Stimulated activated CD4-positive, alpha-beta T cell treated with anti-CD3 and anti-CD28 coated beads, Interleukin-4, amount 100 ng/mL, for 1 hour (primary cell): ENCODE measurements at places on chromosomes 12 and 14.

DNA sequence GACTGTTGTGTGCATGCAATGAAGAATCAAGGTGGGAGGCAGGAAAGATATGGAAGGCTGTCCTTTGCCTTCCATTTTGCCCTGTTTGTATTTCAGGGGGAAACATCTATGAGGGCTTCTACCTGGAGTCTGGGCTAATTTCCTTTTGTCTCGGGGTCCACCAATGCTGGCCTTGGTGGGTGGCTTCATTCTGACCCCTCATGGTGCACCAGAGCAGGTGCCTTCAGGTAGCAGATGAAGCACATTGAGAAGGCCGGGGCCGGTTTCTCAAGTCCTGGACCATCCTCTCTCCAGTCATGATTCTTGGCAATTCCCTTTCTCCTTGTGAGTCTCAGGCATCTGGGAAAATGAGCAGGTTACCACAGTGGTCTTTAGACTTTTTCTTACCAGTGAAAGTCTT is 47.2 kb downstream of the RPH3A start:
- DNase-seq = no peak

- DNase-seq = no peak
Measured at GRCh38 chr14:103861413-103862392, 14.3 kb upstream of the PPP1R13B start.

GRCh38 chr14:33435911-33436689 is 497.4 kb downstream of the NPAS3 start:
- no peak for DNase-seq

- no peak for DNase-seq
Measured at GRCh38 chr14:22510527-22511110, 78.4 kb downstream of the DAD1 start.

DNA sequence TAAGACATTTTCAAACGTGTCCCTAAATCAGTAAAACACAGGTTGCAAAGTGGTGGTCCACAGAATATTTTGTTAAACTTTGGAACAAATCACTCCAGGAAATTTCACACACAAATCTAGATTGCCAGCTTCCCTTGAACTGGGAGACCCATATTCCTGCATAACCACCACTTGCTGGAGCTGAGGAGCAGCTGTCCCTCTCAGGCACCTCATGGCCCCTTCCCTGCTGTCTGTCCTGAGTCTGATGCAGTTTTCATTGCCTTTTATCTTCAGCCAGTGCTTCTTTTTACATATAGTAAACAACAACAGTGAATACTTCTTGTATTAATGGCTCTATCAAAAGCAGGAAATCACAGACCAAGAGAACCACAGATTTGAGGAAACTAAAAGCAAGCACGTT is 289.3 kb downstream of the MED13L start:
- DNase-seq = no peak

DNA sequence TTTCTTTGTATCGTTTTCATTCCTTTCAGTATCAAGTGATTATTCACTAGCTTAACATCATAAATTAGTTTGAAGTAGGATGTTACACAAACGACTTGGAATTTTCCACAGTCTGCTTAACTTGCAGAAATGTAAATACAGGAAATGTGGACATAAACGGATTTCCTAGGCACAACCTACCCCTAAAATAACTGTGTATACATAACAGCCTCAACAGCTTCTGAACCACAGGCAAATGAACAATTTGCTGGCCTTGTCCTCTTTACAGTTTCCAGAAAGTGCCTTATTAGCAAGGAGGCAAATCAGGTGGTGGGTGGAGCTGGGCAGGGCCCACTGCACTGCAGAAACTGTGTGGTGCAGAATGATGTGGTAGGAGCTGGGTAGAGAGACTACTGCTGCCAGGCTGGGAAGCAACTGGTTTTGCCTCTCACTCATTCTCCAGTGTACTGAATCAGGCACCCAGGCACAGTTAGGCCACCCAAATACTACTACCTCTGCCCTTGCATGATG is 14.1 kb downstream of the DRAM1 start:
- no peak for DNase-seq

DNA sequence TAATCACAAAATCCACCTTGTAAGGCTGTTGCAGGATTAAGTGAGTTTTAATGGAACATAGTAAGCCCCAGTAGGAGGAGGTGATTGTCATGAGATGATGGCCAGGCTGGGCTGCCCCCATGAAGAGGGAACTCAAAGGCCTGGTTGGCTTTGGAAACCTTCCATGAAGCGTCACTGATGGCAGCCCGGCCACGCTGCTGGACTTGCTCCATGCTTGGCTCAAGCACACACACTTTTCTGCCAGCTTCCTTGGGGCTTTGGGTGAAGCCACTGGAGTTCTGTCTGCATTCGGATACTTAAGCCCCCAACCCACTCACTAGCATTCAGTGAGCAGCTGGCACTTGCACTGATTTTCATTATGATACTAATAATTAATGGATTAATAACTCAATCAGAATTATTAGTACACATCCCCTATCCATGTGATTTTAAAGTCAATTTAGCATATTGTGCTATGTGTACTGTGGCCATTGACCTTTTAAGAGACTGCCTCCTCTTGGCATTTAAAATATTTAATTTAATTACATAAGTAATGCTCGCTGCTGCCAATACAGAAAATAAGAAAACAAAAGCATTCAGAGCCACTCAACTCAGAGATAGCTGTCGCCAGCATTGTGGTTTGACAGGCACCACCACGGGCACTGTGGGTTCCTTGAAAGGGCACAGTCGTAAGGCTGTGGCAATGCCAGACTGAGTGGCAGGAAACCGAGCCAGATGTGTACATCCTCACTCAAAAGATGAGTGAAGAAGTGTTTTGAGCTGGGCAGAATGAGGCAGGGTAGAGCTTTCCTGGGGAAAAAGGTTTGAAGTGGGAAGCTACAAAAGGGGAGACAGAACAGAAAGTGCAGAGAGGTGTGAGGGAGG is 15.9 kb downstream of the KRT85 start:
- DNase-seq = peak; percentile 10

DNA sequence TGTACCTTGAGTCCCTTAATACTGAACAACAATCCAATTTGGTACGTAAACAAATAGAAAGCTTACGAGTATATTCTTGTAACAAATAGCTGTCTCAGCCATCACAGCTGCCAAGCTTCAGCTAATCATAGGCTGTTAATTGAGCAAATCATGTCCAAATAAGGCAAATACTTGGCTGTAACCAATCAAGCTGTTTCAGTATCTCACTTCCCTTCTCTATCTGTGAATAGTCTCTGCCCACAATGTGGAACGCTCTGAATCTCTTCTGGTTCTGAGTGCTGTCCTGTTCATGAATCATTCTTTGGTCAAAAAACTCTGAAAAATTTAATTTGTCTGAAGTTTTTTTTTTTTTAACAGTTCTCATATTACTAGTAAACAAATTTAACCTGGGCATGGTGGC is 5.8 kb upstream of the NEMF start:
- no peak for DNase-seq

GRCh38 chr12:131124487-131125280 is 171.0 kb downstream of the ADGRD1 start:
- DNase-seq = no peak

DNA sequence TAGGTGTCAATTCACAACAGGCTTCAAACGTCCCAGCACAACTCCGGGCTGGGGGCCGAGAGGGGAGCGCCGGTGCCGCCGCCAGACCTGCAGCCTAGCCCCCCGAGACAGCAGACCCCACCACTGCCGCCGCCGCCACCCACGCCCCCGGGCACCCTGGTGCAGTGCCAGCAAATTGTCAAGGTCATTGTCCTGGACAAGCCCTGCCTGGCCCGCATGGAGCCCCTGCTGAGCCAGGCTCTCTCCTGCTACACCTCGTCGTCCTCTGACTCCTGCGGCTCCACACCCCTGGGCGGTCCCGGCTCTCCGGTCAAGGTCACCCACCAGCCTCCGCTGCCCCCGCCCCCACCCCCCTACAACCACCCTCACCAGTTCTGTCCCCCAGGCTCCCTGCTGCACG is 39.4 kb downstream of the SLC6A12 start:
- no peak for DNase-seq

DNA sequence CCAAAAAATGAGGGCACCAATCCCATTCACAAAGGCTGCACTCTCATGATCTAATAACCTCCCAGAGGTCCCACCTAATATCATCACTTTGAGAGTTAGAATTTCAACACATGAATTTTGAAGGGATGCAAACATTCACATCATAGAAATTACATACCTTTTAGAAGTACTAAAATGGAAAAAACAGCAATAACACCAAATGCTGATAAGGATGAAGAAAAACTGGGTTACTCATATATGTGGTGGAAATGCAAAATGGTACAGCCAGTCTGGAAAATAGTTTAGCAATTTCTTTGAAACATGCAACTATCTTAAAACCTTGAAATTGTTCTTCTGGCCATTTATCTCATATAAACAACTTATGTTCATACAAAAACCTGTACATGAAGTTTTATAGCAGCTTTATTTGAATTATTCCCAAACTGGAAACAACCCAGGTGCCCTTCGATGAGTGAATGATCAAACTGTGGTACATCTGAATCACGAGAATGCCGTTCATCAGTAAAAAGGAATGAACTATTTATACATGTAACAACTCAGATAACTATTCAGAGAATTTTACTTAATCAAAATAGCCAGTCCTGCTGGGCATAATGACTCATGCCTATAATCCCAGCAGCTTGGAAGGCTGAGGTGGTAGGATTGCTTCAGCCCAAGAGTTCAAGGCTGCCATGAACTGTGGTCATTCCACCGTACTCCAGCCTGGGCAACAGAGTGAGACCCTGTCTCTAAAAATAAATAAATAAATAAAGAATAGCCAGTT is 109.4 kb upstream of the SSTR1 start:
- DNase-seq = no peak
